Endothelial cell of umbilical vein (primary cell): ENCODE measurements at places on chromosomes 2 and 18. TPM values are rescaled to one million over a fixed set of nuclear protein-coding genes. Genes with fewer than 3 reads are reported as not detected.

- DNase-seq = no peak
- H3K36me3 ChIP-seq = no peaks in the 10 kb centered on the region
- no peaks in the 10 kb centered on the region for H3K4me1 ChIP-seq
- no peak overlapping the region for H3K27ac ChIP-seq
These were observed 174.9 kb downstream of the SOX11 start for GRCh38 chr2:5867056-5867455.

GRCh38 chr2:31268344-31268743 lies 34.4 kb downstream of the EHD3 start:
- no peaks in the 10 kb centered on the region for H3K36me3 ChIP-seq
- H3K27me3 ChIP-seq = no peaks in the 10 kb centered on the region
- no peak overlapping the region for H3K4me3 ChIP-seq
- no peak overlapping the region for H3K27ac ChIP-seq
- no peaks in the 10 kb centered on the region for H3K4me1 ChIP-seq

GRCh38 chr2:101116348-101116747 lies 34.8 kb downstream of the TBC1D8 start:
- H3K4me1 ChIP-seq = peaks cover 29% of the 10 kb centered on the region
- H3K36me3 ChIP-seq = no peaks in the 10 kb centered on the region
- DNase-seq = no peak
- H3K27me3 ChIP-seq = no peaks in the 10 kb centered on the region
- H3K4me3 ChIP-seq = no peak overlapping the region

DNA sequence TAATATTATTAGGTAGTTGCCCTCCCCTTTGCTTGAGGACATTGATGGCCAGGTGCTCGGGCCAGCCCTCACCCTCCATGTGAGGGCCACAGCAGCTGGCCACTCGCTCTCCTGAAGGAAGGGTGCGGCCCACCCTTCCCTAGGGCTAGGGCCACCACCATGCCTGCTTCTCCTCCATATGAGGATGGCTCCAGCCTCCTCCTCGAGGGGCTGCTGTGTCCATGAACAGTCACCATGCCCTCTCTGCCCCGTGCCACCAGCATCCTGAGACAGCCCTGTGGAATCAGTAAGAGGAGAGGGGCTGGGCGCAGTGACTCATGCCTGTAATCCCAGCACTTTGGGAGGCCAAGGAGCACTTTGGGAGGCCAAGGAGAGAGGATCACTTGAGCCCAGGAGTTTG lies 2.4 kb downstream of the GPR17 start:
- H3K27ac ChIP-seq = no peak overlapping the region

Gene TMEM247
- polyA plus RNA-seq = not detected in 2 replicates

Gene ATIC
- polyA plus RNA-seq = 23.8 and 29.5 TPM in 2 replicates

GRCh38 chr18:79069717-79070151 lies 540 bp downstream of the ATP9B start:
- H3K36me3 ChIP-seq = no peaks in the 10 kb centered on the region
- H3K4me1 ChIP-seq = peaks cover 16% of the 10 kb centered on the region
- peak; percentile 52 for DNase-seq
- peak overlapping the region; percentile 54 for H3K27ac ChIP-seq
- H3K4me3 ChIP-seq = peak overlapping the region; percentile 80

GRCh38 chr2:43174368-43174916 lies 52.0 kb downstream of the ZFP36L2 start:
- peak overlapping the region; percentile 9 for H3K4me3 ChIP-seq
- peak; percentile 96 for DNase-seq

DNA sequence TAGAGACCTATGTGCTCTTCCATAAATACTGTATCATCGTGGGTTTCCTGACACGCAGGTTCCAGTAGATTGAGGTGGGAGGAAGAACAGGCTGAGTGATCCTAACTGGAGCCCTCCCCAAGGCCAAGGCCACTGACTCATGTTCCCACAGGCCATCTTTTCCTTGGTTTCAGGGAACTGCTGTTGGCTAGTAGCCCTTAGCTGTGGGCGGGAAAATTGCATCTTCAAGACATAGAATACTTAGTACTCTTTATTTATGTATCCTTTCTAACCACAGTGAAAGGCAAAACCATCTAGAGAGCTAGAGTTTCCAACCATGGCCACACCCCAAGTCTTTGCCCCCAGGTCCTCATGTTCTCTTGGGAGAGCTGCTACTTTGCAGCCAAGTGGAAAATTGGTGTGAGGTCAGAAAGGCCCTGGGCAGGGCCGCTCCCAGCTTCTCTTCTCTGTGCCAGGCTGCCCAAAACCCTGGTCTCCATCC lies 55.9 kb downstream of the COPS8 start:
- no peak overlapping the region for H3K4me3 ChIP-seq
- no peak overlapping the region for H3K27ac ChIP-seq
- no peaks in the 10 kb centered on the region for H3K27me3 ChIP-seq
- H3K4me1 ChIP-seq = no peaks in the 10 kb centered on the region
- no peak for DNase-seq

Gene TMEM163
- 2.2 and 2.8 TPM in 2 replicates for polyA plus RNA-seq

DNA sequence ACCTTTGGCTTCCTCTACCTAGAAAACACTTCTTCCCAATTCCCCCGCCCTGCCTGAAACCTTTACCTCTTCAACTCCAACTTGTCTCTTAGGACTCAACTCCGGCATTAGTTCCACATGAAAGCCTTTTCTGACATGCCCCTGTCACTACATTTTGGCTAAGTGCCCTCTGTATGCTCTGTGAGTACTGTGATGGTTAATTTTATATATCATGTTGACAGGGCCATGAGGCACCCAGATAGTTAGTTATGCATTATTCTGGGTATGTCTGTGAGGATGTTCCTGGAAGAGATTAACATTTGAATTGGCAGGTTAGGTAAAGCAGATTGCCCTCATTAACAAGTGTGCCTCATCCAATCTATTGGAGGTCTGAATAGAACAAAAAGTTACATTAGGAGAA lies 75.6 kb upstream of the NCKAP5 start:
- no peaks in the 10 kb centered on the region for H3K4me1 ChIP-seq
- no peak for DNase-seq
- H3K27ac ChIP-seq = no peak overlapping the region
- no peaks in the 10 kb centered on the region for H3K27me3 ChIP-seq
- no peak overlapping the region for H3K4me3 ChIP-seq
- H3K36me3 ChIP-seq = no peaks in the 10 kb centered on the region

DNA sequence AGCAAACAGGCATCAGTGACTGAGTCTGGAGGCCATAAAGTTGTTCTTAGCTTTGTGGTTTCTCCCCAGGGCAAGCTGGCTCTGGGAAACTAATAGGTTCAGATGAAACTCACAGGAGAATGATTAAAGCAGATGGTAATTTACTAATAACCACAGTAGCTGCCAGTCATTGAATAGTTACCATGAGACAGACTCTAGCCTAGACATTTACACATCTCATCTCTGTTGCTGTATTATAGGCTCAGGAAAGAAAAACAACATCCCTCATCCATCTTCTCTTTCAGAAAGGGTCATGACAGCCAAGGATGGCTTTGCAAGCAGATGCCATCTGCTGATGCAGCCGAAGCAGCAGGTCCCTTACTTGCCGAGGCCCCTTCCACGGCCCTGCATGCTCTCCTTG lies 314.0 kb upstream of the ID2 start:
- H3K4me1 ChIP-seq = no peaks in the 10 kb centered on the region
- no peaks in the 10 kb centered on the region for H3K27me3 ChIP-seq
- no peak overlapping the region for H3K4me3 ChIP-seq
- no peak overlapping the region for H3K27ac ChIP-seq

Gene CNNM3
- 14.9 and 16.4 TPM in 2 replicates for polyA plus RNA-seq

DNA sequence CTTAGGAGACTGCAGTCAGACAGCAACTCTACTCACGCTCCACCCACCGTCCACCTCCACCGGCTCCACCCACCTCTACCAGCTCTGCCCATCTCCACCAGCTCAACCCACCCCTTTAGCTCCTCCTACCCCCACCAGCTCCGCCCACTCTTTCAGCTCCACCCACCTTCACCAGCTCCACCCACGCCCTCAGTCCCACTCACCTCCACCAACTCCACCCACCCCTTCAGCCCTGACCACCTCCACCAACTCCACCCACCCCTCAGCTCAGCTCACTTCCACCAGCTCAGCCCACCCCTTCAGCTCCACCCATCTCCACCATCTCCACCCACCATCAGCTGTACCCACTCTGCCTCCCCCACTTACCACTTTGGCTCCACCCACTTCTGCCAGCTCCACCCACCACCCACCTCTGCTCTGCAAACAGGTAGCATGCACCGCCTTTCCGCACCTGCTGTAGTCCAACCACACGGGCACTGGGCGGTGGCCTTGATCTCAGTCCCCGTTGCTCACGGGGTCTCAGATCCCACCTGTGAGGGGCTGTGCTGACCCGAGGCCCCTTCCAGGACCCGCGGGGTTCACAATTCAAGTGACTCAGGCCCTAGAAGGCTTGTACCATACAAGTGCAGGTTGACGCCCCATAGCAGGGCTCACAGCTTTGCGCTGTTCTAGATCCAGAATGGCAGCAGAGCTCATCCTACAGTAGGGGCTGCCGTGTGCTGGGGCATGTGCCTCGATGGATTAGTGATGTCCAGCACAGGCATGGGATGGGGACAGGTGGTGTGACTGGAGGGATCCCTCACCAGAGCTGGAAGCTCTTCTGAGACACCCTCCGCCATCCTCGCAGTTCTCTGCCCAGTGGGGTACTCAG lies 77.2 kb upstream of the OTOS start:
- H3K27me3 ChIP-seq = no peaks in the 10 kb centered on the region
- H3K4me1 ChIP-seq = no peaks in the 10 kb centered on the region
- H3K36me3 ChIP-seq = no peaks in the 10 kb centered on the region
- H3K27ac ChIP-seq = no peak overlapping the region
- no peak for DNase-seq
- no peak overlapping the region for H3K4me3 ChIP-seq

Gene KANSL1L
- polyA plus RNA-seq = 2.7 and 4.3 TPM in 2 replicates

DNA sequence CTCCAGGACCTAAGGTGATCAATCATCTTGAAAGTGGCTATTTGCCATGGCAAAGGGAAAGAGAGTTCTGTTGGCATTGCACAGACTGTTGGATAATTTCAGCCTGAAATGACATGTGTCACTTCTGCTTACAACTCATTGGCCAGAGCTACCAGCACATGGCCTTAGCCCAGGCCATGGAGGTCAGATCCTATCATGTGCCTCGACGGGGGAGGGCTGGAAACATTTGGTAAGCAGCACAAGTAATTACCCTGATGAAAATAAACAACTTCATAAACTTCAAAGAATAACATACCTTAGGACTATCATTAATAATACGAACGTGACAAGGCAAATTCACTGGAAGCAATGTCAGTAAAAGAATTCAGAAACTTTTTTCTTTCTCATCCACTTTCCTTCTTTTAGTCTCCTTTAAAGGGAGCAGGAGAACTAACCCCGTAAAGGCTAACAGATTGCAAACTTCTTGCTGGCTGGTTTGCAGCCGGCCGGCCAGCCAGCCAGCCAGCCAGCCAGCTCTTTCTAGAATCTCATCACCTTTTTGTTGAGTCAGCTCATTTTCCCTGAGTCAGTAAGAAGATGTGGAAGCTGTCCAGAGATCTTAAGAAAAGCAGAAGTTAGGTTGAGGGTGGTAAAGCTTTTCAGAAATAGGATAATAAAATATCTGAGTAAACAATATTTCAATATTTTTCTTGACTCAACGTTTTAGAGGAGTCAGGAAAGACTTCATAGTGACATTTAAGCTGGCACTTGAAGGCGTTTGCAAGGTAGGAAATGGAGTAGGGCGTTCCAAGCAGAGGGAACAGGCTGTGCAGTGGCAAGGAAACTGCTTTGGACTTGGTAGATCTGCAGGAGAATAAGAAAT lies 31.9 kb downstream of the CNRIP1 start:
- H3K36me3 ChIP-seq = no peaks in the 10 kb centered on the region
- peak; percentile 3 for DNase-seq
- no peak overlapping the region for H3K27ac ChIP-seq
- no peaks in the 10 kb centered on the region for H3K4me1 ChIP-seq

Gene PSD4
- 0.01 TPM in 1 of 2 replicates, not detected in the other for polyA plus RNA-seq

Gene TTC32
- 8.7 and 9.4 TPM in 2 replicates for polyA plus RNA-seq

DNA sequence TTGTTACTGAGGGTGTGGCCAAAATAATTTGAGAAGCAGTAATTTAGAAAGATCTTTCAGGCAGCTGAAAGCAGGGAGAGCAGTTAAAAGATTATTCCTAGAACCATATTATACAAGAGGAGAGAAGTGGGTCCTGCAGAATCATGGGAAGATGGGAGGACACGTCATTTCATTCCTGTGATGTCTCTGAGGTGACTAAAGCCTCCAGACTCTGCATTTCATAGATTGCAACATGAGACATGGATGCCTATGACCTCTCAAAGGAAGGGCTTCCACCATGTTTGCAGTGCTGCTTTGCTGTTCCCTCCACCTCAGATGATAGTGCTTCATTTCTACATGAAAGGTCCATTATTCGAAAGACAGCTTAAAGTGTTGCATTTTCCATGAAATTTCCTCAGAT lies 788.4 kb downstream of the TSN start:
- H3K27me3 ChIP-seq = no peaks in the 10 kb centered on the region
- H3K36me3 ChIP-seq = no peaks in the 10 kb centered on the region
- H3K27ac ChIP-seq = no peak overlapping the region
- H3K4me1 ChIP-seq = no peaks in the 10 kb centered on the region

Gene CNDP1
- polyA plus RNA-seq = not detected in 2 replicates

Gene ALLC
- not detected in 2 replicates for polyA plus RNA-seq

Gene SERPINB10
- not detected in 2 replicates for polyA plus RNA-seq

Gene ONECUT2
- under 0.01 and 0.01 TPM in 2 replicates for polyA plus RNA-seq

Gene KLHL14
- not detected in 2 replicates for polyA plus RNA-seq

- no peak overlapping the region for H3K4me3 ChIP-seq
- H3K27ac ChIP-seq = no peak overlapping the region
- no peaks in the 10 kb centered on the region for H3K27me3 ChIP-seq
- H3K36me3 ChIP-seq = no peaks in the 10 kb centered on the region
These were observed 35.8 kb upstream of the GPC1 start for GRCh38 chr2:240399419-240400324.
